Activated T-helper 17 cell treated with anti-CD3 and anti-CD28 coated beads, Interleukin-2, amount 50 U/mL, for 72 hours (primary cell): ENCODE measurements at places on chromosomes 3 and 15.
A peak's percentile ranks its signal among the peaks of the same experiment; 100 is the strongest.

DNA sequence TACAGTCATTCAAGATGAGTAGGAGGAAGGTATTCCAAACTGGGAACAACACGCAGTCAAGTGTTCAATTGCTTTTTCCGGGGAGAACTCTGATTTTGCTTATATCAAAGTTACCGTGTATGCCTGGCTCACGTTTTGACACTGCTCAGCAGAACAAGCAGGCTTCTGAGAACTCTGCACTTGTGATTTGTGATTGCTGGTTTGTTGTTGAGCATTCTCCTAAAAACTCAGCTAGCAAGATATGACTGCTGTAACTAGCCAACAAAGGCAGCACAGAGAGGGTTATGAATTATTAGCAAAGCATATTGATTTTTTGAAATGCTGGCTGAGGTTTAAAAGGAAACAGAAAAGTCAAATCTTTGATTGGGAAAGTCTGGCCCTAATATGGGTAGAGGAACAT lies 151.7 kb downstream of the ZPLD1 start:
- ATAC-seq, result no peak

DNA sequence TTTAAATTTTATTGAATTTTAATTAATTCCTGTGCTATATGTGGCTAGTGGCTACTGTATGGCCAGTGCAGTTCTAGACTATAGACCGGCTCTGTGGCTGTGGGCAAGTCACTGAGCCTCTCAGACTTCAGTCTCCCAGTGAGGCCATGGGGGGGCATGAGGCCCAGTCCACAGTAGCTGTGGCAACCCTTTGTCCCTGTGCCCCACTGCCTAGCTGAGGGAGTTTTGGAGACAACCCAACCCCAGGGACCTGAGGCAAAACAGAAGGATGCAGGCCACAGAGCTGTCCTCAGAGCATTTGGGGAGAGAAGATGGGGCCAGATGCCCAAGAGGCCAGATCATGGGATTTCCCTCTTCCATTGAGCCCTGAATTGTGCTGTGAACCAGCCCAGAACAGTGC lies 18.9 kb upstream of the POC1A start:
- ATAC-seq, result no peak

- ATAC-seq, result no peak
These were observed 25.4 kb downstream of the RUVBL1 start for GRCh38 chr3:128098234-128098633.

DNA sequence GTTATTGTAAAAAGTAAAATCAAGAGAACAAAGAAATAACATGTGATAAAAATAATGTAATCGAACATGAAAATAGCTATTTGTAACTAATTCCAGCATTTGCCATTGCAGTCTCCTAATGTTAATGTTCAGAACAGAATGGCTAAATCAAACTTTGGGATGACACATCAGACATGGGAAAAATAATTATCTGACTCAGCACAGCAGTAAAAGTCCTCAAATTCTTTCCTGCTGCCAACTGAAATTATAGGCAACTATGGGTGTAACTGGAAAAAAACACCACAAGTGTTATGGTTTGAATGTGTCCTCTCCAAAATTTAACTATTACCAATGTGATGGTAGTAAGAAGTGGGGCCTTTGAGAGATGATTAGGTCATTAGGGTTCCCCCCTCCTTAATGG lies 446.7 kb downstream of the C3orf38 start:
- ATAC-seq, result no peak

DNA sequence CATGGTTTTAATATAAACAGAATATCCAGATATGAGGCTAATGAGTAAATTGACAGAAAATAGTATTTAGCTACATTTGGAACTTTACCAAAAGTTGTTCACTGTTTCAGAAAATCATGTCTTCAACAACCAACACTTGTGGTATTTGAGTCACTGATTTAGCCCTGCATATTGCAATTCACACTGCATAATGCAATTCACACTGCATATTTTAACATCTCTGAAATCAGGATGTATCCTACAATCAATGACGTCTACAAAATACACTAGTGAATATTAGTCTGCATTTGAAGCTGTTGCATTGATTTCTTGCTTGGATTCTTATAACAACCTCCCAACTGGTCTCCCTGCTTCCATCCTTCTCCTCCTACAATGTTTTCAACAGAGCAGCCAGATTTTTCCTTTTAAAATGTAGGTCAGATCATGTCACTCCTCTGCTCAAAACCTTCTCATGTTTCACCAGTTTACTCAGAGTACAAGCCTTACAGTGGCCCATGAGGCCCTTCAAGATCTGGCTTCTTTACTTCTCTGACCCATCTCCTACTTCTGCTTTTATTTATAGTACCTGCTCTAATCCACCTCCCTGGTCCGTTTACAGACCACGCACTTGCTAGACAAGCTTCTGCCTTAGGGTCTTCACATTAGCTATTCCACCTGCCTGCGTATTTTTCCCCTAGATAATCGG lies 11.4 kb upstream of the RAB11A start:
- peak; percentile 50 for ATAC-seq

- ATAC-seq, result no peak
These were observed 87.2 kb downstream of the NR2F2 start for GRCh38 chr15:96417760-96418130.

GRCh38 chr3:159992589-159992988 lies 4.0 kb downstream of the IL12A start:
- no peak for ATAC-seq

GRCh38 chr3:196440696-196441095 lies 8.5 kb upstream of the UBXN7 start:
- ATAC-seq, result peak; percentile 18

GRCh38 chr3:132660811-132661070 lies 612 bp downstream of the UBA5 start:
- ATAC-seq, result no peak

GRCh38 chr15:59104602-59104911 lies 389 bp upstream of the CCNB2 start:
- ATAC-seq, result no peak

GRCh38 chr3:129440618-129441190 lies 680 bp downstream of the IFT122 start:
- no peak for ATAC-seq

GRCh38 chr3:113839551-113839950 lies 963 bp downstream of the GRAMD1C start:
- no peak for ATAC-seq

DNA sequence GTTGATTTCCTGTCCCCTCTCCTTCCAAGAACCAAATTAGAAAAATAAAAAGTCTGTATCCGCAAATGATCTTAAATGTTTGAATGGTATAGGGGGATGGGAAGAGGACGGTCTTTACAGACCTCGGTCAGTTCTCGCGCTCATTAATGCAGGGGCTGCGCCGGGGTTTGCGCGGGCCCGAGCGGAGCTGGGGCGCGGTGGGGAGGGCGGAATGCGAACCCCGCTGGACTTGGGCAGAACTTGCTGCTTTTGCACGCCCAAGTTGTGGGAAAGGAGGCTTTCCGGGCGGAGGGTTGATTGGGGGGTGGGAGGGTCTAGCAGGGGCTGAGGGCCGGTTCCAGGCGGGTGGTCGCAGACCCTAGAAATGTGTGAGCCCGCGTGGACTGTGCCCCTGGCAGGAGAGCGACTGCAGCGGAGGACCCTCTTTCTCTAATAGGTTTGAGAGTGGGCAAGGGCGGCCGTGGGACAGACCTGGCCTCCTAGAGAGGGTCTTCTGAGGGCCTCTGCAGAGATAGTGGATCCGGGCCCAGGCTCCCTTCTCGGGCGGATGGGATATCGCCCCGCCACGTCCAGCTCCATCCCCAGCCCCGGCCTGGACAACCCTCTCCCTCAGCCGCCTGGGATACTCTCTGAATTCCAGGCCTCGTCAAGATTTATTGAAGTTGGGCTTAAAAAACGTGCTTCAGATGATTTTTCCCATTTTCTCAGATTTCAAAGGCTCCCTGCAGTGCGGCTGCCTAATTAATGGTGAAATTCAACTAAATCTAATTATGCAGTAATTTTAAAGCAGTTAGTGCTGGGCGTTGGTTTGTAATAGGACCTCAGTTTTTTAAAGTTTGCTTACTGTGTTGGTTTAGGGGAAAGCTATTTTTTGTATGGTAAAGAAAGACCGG lies 11.3 kb downstream of the NR2F2 start:
- ATAC-seq, result no peak

DNA sequence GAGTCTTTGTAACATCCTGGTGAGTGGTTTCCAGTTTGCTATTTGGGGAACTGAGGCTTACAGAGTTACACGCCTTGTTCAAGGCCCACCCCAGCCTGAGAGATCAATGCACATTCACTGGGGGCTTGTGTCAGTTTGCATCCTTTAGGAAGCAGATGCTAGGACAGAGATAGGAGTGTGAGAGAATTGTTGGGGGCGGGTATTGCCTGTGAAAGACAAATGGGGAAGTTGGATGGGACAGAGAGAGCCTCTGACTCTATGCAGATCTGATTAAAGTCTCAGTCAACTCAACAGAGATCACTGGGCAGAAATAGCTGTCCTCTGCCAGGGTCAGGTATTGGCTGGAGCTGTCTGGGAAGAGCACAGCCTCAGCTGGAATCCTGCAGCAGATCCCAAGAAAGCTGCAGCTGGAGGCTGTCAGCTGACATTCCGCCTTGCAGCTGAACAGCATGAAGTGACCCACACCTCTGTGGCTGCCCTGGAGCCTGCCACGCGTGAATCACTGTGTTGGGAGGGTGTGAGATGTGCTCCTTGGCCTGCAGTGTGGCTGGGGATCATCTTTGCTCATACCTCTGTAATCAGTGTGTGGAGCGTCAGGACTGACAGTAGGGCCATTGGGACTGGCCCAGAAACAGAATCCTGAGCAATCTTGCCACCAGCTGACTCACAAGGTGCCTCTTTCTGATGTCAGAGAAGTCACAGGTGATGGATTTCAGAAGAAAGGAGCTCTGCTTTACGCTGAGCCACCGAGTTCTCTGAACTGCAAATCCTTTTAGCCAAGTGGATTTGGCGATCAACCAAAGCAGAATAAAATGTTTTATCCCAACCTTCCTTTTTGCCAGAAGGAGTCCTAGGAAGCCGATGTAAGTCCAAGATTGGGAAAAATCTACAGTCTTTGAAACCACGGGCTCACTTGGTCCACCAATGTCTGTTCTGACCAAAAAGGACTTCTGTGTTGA lies 284.1 kb upstream of the LRRFIP2 start:
- ATAC-seq, result peak; percentile 58

DNA sequence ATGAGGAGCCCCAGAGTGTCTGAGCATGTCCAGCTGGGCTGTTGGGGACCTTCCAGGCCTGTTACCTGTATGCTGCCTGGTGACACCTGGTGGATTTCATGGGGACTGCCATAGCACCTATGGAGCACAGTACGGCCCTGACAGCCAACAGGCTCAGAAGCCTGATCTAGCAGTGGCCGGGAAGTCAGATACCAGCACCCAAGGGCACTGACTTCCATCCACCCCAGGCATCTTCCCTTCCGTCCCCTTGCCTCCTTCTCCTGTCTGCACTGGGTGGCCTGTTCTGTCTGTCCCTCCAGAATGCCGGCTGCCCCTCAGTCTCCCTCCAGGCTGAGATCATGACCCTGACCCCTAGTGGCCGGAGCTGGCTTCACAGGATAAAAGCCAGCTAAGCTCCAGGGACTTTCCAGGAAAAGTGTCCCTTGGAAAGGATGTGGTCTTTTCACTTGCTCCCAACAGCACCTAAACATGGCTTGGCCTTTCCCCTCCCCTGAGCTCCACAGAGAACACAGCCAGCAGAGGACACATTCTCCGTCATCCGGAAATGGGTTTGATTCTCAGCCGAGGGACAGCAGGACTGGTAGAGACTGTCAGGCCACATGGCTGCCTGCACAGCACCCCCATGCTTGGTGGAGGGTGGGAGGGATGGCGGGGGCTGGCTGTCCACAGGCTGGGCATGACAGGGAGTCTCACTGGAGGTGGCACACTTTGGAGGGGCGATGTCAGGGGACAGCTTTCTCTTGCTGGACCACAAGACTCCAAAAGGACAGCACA lies 9.5 kb downstream of the RPS17 start:
- peak; percentile 90 for ATAC-seq

- ATAC-seq, result peak; percentile 100
These were observed 74.5 kb downstream of the TLE3 start for GRCh38 chr15:70023064-70023768.

DNA sequence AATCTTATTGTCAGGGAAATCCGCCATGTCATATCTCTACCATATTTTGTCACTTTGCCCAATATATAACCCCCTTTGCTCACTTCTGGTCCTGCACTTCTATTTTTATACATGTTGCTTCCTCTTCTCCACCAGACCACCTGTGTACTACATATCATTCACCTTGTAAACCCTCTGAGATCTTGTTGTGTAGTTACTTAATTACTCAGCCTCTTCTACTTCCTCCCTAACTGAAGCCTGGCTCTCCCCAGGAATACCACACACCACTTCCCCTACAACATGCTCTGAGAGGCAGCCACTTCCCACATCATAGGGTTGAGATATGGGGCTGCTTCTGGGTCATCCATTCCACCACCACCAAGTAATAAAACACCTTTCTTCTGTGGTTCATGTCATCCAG lies 10.0 kb downstream of the HEXA start:
- ATAC-seq, result peak; percentile 97

GRCh38 chr3:49081429-49081828 lies 12.4 kb downstream of the QRICH1 start:
- no peak for ATAC-seq

DNA sequence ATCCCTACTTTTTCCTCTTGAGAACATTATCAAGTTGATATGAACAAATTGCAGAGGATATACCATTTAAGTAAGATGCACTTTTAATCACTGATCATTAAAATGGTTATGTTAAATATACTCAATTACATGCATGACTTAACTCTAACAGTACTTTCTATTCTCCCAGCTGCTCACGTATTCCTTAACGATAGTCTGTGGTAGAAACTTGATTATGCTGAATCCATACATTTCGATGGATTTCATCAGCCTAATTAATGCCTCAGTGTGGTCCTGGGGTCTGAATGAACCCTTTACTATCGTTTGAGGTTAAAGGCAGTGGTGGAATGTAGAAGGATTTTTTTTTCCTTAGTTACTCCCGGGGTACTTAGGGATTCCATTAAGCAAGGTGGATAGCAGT lies 18.6 kb downstream of the SOX2 start:
- no peak for ATAC-seq

- ATAC-seq, result no peak
These were observed 41.9 kb downstream of the KY start for GRCh38 chr3:134608771-134609435.

DNA sequence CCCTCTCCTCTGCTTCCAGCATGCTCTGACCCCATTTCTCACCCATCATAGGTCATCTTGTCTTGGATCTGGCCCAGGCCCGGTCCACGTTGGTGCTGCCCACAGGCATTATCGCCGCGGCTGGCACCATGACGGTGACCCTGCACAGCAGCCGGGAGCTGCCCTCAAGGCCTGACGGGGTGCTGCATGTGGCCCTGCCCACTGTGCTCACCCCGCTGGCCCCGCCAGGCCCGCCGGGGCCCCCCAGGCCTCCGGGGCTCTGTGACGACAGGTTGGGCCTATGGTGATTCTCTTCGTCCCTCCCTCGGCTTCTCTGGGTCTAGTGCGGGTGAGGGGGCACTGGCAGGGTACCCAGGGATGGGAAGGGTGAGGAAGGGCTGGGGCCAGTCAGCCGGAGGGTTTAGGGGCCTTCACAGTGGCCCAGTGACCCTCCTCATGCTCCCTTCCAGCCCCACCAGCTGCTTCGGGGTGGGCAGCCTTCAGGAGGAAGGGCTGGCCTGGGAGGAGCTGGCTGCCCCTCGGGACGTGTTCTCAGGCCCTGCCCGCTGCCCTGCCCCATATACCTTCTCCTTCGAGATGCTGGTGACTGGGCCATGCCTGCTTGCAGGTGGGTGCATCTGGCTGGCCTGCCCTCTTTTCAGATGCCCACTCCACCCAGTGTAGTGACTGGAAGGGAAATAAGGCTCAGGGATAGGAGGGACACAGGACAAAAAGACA lies 3.9 kb downstream of the VWA5B2 start:
- ATAC-seq, result no peak
